ENCODE measurements at places on chromosomes 1 and 21. TPM values are rescaled to one million over a fixed set of nuclear protein-coding genes. Genes with fewer than 3 reads are reported as not detected.

ACKR1 gene
- not detected for total RNA-seq

OR2G6 gene
- not detected for total RNA-seq

CD247 gene
- total RNA-seq: 410 TPM

C4BPA gene
- total RNA-seq: not detected

HRNR gene
- total RNA-seq: not detected

CD5L gene
- total RNA-seq: not detected

JAM2 gene
- total RNA-seq: not detected

DNAJC28 gene
- 0.17 TPM for total RNA-seq

PODN gene
- total RNA-seq: not detected

Data from CD4-positive, CD25-positive, alpha-beta regulatory T cell (primary cell).